HuH-7 (cell line): ENCODE measurements at places on chromosomes 4 and X.
A peak's percentile ranks its signal among the peaks of the same experiment; 100 is the strongest.

GRCh38 chr4:185404031-185404430 lies 7.4 kb downstream of the ANKRD37 start:
- no peak for DNase-seq

DNA sequence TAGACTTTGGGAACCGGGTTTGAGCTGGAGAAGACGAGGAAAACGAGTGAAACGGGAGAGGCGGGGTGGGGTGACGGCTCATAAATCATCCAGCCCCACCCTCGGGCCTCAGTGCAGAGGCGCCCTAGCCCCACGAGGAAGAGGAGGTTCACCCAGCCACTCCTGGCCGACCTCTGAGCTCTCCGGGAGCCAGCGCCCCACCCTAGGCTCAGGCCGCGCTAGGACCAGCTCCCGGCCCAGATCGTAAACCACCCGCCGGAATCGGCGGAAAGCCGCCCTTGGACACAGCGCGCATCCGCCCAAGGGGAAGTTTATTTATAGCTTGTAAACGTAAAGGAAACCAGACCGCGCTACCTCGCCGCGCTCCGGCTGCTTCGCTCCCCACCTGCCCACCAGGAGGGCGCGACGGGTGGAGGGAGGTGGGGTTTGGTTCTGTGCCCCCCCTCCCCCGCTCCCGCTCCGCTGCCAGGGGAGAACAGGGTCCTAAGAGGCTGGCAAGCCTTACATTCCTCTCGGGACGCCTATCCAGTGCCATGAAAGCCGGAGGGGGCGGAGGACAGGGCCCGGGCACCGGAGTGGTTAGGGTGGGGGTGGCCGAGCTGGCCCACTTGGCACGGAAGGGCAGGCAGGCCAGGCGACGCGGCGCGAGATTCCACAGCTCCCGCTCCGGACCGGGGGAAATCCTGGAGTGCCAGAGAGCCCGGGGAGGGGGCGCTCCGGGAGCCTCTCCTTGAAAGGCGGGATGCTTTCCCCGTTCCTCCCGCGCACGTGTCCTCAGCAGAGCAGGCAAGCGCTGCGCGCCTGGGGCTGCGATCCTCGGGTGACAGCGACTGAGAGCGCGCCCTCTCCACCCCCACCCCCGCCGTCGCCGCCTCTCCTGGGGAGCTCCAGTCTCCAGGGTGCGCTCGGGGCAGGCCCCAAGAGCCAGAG lies 84.2 kb downstream of the BCOR start:
- DNase-seq: peak; percentile 64

- no peak for DNase-seq
These were observed 17.1 kb downstream of the RNF4 start for GRCh38 chr4:2485956-2486355.

DNA sequence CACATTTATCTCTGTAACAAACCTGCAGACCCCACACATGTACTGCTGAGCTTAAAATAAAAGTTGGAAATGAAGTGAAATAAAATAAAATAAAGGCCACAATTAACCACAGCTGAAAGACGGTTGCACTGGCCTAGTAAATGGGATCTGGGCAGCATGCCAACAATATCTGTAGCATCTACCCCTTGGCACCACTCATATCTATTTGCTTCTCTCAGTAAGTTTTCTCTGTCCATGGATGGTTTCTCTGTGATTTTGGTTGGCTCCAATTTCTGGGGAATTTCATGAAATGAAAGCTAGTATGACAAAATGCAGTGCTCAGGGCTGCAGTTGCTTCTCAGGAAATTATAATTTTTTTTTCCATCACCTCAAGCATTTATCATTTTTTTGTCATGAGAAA lies 172.0 kb upstream of the IL15 start:
- DNase-seq: no peak

GRCh38 chr4:122901247-122902010 lies 21.0 kb downstream of the NUDT6 start:
- DNase-seq: no peak

GRCh38 chr4:120921456-120922380 lies 808 bp downstream of the PRDM5 start:
- no peak for DNase-seq

GRCh38 chr4:89720981-89721380 lies 116.0 kb downstream of the SNCA start:
- DNase-seq: no peak

DNA sequence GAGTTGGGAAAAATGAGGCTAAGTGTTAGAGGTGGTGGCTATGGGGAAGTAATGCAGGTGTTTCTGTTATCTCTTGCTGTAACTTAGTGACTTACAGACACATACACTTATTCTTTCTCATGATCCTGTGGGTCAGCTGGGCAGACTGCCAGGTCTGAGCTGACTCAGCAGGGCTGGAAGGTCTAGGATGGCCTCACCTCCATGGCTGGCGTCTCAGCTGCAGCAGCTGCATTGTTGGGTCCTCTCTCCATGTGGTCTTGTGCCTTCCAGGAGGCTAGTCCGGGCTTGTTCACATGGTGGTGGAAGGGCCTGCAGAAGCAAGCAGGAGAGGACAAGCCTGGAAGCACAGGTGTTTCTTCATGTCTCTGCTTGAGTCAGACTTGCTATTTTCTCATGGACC lies 172.7 kb downstream of the NHS start:
- DNase-seq: no peak

- no peak for DNase-seq
These were observed 32.7 kb downstream of the NUDT6 start for GRCh38 chr4:122889726-122890125.

GRCh38 chr4:158050942-158051341 lies 121.9 kb downstream of the GASK1B start:
- no peak for DNase-seq

DNA sequence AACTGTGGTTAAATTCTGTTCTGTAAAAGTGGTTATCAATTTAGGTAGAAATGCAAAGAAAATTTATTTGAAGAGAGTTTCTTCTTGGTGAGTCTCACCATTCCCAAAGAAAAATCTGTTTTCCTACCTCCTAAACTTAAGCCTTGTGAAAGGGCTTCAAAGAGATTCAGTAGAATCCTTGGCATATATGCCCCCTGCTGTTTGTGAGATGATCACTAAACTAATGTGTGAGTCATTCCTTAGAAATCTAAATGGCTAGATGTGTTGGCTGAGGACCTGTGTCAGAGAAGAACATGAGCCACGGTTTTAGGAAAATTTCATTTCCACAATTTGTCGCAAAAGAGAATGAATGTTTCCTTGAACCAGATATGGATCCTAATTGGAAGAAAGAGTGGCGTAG lies 260.9 kb downstream of the SLC7A11 start:
- DNase-seq: no peak

GRCh38 chr4:1745165-1745564 lies 23.8 kb downstream of the TACC3 start:
- DNase-seq: no peak

- no peak for DNase-seq
These were observed 4.1 kb upstream of the CPLX1 start for GRCh38 chr4:829761-830600.

DNA sequence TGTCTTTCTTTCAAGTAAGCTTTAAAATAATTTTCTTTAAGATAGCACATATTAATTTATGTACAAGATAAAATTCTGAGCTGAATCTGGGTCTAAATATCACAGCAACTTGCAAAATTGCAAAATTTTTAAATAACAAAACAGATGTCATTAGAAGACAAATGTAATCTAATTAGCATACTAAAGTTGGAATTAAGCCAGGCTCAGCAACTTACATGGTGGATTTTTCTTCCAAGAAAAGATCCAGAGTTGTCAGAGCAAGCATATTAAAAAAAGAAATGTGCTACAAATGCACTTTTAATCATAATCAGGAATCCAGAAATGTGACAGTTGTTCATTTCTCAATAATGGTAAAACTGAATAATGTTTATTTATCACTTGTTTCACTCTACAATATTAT lies 906.9 kb upstream of the INTU start:
- DNase-seq: no peak

DNA sequence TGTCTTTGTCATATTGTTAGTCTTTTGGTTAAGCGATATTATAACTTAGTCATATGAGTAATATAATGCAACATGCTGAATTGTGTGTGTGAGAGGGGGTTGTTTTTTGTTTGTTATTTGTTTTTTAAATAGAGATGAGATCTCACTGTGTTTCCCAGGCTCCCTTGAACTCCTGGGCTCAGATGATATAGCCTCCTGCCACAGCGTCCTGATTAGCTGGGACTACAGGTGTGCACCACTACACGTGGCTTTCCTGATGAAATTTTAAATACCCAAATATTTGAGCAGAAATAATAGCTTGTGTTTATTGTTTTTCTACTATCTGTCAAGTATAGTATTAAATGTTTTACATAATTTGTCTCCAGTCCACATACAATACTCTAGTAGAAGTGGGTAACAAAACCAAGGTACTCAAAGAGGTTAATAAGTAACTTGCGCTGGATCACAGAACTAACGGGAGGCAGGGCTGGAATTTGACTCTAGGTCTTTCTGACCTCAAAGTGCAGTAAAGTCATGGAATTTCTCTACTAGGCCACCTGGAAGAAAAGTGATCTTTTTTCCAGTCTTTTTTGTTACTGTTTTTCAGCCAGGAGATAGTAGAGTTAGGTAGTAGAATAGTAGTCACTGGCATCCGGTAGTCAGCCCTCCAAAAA lies 47.8 kb downstream of the CLCN3 start:
- peak; percentile 69 for DNase-seq

GRCh38 chr4:39759569-39759968 lies 61.6 kb downstream of the UBE2K start:
- DNase-seq: no peak

DNA sequence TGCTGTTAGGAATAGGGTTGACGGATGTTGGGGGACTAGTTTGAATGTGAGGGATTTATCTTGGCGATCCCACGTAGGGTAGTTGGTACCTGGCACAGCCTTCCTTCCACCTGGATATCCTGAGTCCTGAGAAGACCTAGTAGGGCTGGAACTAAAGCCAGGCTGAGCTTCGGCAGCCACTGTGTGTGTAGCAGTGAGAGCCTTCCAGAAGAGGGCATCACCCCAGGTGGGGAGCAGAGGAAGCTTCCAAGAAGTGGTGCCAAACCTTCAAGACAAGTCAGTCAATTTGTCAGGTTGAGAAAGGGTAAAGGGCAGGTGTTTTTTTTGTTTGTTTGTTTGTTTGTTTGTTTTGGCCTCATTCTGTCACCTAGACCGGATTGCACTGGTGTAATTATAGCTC lies 1.2 kb upstream of the FGFBP2 start:
- DNase-seq: no peak

DNA sequence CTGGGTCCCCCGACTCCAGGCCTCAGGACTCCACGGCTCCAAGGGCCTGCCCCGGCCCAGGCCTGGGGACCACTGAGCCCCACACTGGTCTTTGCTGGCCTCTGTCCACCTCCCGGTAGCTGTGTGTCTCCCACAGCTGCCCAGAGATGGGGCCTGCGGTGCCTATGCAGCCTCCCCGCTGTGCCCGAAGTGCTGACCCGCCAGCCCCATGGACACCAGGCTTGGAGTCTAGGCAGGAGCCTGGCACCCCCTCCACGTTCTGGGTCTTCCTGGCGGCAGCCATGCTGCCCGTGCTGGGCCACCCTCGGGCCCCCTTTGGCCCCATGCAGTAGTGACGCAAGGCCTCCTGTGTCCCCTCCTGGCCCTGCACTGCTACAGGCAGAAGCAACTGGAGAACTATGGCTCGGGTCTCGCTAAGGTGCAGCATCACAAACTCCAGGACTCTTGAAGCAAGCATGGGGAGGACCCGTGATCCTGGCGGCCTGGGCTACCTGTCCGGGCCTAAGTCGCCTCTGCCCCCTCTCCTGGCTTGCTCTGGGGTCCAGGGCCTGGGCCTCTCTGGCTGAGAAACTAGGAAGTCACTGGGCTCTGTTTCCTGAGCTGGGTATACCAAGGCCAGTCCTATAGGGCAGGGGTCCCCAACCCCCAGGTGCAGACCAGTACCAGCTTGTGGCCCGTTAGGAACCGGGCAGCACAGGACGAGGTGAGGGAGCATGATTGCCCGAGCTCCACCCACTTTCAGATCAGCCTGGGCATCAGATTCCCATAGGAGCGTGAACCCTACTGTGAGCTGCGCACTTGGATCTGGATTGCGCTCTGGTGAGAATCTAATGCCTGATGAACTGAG lies 917 bp downstream of the MYL5 start:
- peak; percentile 48 for DNase-seq

- no peak for DNase-seq
These were observed 9.1 kb upstream of the CTSO start for GRCh38 chr4:155962767-155963166.
